ENCODE measurements at places on chromosomes 12 and 14.

GRCh38 chr12:125533434-125534029, 468.3 kb downstream of the AACS start:
- no peak for DNase-seq

- DNase-seq = no peak
Measured at GRCh38 chr12:111673503-111673902, 12.3 kb downstream of the BRAP start.

DNA sequence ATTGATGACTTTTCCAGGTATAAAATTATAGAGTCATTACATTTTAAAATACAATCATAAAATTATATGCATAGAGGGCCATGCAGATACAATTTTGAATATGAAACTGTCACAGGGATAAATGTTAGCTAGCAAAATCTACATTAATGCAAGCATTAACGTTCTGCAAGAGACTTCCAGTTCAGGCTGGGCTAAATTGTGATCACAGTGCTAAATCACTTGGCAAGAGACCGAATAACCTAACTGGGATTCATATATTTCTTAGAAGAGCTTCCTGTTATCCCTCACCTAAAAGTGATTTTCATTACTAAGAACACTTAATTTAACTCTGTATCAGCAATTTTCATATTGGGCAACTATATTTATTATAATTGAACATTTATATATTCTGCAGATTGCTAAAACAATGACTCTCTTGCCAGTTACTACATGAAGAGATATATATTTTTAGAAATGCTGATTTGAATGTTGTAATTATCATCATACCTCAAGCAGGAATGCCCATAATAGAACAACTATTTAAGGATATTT, 83.2 kb downstream of the MGAT4C start:
- no peak for DNase-seq

- peak; percentile 24 for DNase-seq
Measured at GRCh38 chr14:67487937-67488893, at the start of gene TMEM229B. TMEM229B (minus strand) TSS chr14:67488721; CDS start chr14:67473923, 14,798 bp downstream.

DNA sequence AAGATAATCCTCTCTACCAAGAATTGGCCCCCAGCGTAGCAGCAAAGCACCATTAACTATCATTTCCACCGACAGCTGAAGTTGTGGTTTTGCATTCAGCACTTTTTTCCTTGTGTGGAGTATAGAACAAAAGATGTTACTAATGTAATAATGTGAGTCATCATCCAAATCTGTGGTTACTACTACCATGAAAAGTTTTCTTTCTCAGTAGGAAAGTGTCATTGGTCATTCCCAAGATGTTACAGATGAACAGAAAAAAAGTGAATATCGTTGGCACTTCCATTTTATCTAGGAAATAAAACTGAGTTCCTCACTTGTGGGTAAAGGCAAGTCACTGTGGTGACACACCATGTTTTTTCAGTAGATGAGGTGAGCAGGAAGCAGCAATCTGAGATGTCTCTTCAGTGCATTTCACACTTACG, 30.3 kb upstream of the IFNG start:
- DNase-seq = peak; percentile 28

- DNase-seq = no peak
Measured at GRCh38 chr12:91948504-91948903, 197.1 kb downstream of the BTG1 start.

- no peak for DNase-seq
Measured at GRCh38 chr14:72419226-72419775, 474.6 kb downstream of the DPF3 start.
